ENCODE measurements at places on chromosomes 12 and 14.

DNA sequence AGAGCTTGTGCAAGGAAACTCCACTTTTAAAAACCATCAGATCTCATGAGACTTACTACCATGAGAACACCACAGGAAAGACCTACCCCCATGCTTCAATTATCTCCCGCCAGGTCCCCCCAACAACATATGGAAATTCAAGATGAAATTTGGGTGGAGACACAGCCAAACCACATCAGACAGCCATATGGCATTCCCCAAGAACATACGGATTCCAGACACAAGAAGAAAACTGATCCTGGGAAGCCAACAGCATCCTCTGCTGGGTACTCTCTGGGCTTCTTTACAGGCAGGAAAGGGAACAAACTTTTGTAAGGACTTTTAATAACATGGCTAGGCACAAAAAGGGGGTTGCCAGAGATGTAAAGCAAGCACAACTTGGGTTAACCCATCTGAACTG, 127.2 kb downstream of the TMEM132C start:
- no peak for DNase-seq

DNA sequence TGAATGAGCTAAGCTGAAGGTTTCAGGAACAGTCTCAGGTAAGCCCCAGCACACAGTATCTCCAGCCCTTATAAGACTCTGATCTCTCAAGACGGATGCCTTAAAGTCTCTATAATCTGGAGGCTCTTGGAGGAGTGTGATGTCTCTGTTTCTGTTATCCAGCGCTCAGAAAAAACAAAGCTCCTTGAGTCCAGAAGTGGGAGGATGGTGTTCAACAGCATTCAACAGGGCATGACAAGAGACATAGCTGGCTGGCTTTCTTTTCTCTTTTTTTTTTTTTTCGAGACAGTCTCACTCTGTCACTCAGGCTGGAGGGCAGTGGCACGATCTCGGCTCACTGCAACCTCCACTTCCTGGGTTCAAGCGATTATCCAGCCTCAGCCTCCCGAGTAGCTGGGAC, 31.6 kb upstream of the TESC start:
- no peak for DNase-seq

DNA sequence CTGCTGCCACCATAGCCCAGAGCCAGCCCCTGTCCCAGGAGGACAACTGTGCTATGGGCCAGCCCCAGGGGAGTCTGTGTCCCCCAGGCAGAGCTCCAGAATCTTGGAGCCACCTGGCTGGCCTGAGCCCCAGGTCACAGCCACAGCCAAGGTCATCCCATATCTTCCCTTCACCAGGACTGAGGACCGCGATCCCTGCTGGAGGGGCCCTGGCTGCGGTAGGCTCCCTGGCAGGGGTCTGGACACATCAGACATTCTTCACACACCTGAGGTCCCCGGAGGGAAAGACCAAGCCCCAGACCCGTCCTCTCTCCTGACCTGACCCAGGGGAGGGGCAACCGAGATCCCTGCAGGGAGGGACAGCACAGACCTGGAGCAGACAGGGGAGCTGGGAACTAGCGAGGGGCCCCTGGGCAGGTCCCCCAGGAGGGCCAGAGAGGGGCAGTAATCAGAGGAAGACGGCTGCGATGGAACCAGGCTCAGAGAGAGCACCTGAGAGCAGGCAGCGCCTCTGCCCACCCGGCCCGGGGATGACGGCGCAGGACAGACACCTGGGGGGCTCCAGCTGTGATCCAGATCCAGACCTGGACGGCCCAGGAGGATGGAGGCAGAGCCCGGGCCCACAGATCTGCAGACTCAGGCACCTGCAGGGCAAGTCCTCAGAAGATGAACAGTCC, 103.2 kb upstream of the EIF5 start:
- no peak for DNase-seq

- DNase-seq: no peak
These were observed 40.9 kb downstream of the FOXG1 start for GRCh38 chr14:28807518-28807917.

All from stimulated activated CD8-positive, alpha-beta memory T cell treated with anti-CD3 and anti-CD28 coated beads, Interleukin-7, amount 100 ng/mL, for 1 hour (primary cell).